Neuronal stem cell (in vitro differentiated cells): ENCODE measurements at places on chromosomes 7 and 10.

GRCh38 chr10:34235164-34235832, 579.8 kb downstream of the PARD3 start:
- DNase-seq: no peak
- H3K36me3 ChIP-seq: no peaks in the 10 kb centered on the region
- no peak overlapping the region for H3K27ac ChIP-seq
- no peaks in the 10 kb centered on the region for H3K27me3 ChIP-seq

DNA sequence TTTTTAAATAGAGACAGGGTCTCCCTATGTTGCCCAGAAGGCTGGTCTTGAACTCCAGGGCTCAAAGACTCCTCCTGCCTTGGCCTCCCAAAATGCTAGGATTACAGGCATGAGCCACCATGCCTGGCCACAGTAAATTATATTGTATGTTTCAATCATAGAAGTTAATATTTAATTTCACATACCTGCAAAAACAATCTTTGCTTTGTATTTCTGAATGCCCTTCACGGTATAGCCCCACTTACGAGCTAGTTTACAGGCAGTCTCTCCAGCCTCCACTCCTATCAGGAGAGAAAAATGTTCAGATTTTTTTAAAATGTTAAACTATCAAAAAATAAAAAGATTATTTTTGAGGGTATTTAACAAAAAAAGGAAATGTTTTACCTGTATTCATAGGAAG, 10.4 kb downstream of the OAT start:
- no peaks in the 10 kb centered on the region for H3K27me3 ChIP-seq
- H3K27ac ChIP-seq: no peak overlapping the region
- DNase-seq: no peak

- H3K4me3 ChIP-seq: no peak overlapping the region
- no peaks in the 10 kb centered on the region for H3K27me3 ChIP-seq
- H3K27ac ChIP-seq: no peak overlapping the region
- peaks cover 14% of the 10 kb centered on the region for H3K4me1 ChIP-seq
- no peak for DNase-seq
These were observed 134.6 kb downstream of the FRMD4A start for GRCh38 chr10:14196113-14196512.

GRCh38 chr10:68334672-68335467, 2.1 kb upstream of the PBLD start:
- no peak overlapping the region for H3K27ac ChIP-seq
- no peak for DNase-seq
- peaks cover 9% of the 10 kb centered on the region for H3K4me1 ChIP-seq
- H3K27me3 ChIP-seq: no peaks in the 10 kb centered on the region

- DNase-seq: no peak
- H3K27ac ChIP-seq: peak overlapping the region; percentile 69
- no peaks in the 10 kb centered on the region for H3K36me3 ChIP-seq
- peaks cover 49% of the 10 kb centered on the region for H3K27me3 ChIP-seq
- peaks cover 3% of the 10 kb centered on the region for H3K4me1 ChIP-seq
These were observed 70.5 kb downstream of the FAM204A start for GRCh38 chr10:118271671-118272070.

GRCh38 chr7:150857276-150858055, 5.1 kb downstream of the AOC1 start:
- peaks cover 3% of the 10 kb centered on the region for H3K4me1 ChIP-seq
- H3K36me3 ChIP-seq: no peaks in the 10 kb centered on the region
- no peak overlapping the region for H3K4me3 ChIP-seq
- H3K27ac ChIP-seq: no peak overlapping the region

DNA sequence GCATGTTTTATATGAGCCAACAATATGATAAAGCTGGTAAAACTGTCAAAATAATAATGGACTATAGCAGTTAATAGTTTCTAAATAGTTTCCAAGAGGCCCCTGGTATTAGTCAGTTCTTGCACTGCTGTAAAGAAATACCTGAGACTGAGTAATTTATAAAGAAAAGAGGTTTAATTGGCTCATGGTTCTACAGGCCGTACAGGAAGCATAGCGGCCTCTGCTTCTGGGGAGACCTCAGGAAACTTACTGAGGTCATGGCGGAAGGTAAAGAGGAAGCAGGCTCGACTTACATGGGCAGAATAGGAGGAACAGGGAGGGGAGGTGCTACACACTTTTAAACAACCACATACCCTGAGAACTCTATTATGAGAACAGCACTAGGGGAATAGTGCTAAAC, 104.6 kb downstream of the PPP1R9A start:
- no peak overlapping the region for H3K4me3 ChIP-seq
- H3K27ac ChIP-seq: no peak overlapping the region
- H3K4me1 ChIP-seq: no peaks in the 10 kb centered on the region

DNA sequence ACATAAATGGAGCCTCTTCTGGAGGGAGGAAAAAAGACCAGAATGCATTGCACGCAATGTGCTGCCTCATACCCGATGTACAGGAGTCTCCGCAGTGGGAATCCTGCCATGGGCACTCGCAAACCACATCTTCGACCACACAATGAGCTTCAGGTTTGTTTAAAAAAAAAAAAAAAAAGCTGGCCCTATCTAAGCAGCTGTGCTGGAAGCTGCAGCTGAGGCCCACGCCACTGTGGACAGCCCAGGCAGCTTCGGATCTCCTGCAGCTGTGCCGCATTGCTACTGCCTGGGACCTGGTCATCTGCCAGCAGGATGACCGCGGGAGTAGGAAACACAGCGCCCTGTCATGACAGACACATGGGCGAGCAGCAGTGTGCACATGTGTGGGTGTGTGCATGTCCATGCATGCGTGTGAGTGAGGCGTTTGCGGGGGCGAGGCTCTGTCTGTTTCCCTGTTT, 26.0 kb downstream of the EN2 start:
- no peak overlapping the region for H3K4me3 ChIP-seq
- peaks cover 24% of the 10 kb centered on the region for H3K4me1 ChIP-seq
- DNase-seq: no peak
- peaks cover 4% of the 10 kb centered on the region for H3K27me3 ChIP-seq

GRCh38 chr10:83915801-83916200, 223.5 kb upstream of the GHITM start:
- peaks cover 14% of the 10 kb centered on the region for H3K4me1 ChIP-seq
- DNase-seq: no peak
- H3K27ac ChIP-seq: no peak overlapping the region
- no peak overlapping the region for H3K4me3 ChIP-seq
- H3K36me3 ChIP-seq: no peaks in the 10 kb centered on the region
